ENCODE measurements at places on chromosomes 16 and 17. TPM values are rescaled to one million over a fixed set of nuclear protein-coding genes. Genes with fewer than 3 reads are reported as not detected.

GRCh38 chr16:23121024-23121423, 28.2 kb downstream of the USP31 start:
- no peaks in the 10 kb centered on the region for H3K27me3 ChIP-seq
- no peaks in the 10 kb centered on the region for H3K4me1 ChIP-seq
- no peak overlapping the region for H3K4me3 ChIP-seq
- no peak overlapping the region for H3K27ac ChIP-seq

DNA sequence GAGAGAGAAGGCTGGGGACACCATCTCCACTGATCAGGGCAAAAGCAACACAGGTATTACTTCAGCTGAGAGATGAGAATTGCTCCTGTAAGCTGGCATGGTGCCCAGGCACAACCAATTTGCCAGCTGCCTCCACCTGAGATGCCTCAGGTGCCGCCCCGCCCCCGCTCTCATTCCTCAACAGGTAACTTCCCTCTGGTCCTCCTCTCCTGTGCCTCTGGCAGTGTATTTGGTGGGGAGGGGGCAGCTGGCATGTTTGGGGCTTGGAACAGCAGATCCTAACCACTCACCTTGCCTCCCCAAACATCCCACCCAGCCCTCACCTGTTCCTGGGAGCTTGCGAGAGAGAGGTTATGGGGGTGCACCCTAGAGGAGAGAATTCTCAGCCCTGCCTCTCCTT, 2.9 kb upstream of the SRCIN1 start:
- H3K27ac ChIP-seq: no peak overlapping the region
- DNase-seq: no peak
- H3K36me3 ChIP-seq: no peaks in the 10 kb centered on the region
- no peak overlapping the region for H3K4me3 ChIP-seq
- peaks cover 17% of the 10 kb centered on the region for H3K4me1 ChIP-seq

DNA sequence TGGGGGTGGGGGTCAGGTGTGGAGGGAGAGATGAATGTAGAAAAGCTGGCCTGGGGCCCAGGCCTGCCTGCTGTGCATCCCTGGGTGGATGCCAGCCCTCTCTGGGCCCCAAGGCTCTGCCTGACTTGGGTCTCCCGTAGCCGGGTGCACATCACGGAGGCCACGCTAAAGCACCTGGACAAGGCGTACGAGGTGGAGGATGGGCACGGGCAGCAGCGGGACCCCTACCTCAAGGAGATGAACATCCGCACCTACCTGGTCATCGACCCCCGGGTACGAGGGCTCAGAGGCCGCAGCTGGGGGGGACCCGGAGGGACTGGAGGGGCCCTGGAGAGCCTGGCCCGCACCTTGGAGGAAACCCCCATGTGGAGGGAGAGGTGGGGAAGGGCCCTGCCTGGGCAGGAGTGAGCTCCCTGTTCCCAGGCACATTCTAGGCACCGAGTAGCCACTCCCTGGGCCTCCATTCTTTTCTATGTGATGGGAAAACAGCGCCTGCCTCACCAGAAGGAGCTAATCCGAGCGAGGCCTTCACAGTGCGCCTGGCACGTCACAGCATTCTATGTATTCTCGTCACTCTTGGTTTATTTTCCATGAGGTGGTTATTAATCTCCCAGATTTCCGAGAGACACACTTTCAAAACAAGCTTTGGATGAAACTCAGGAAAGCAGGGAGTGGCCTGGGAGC, 34.7 kb downstream of the ADCY7 start:
- no peaks in the 10 kb centered on the region for H3K4me1 ChIP-seq
- DNase-seq: no peak
- H3K4me3 ChIP-seq: no peak overlapping the region
- no peaks in the 10 kb centered on the region for H3K27me3 ChIP-seq

TMED6 gene
- polyA plus RNA-seq: not detected

CORO7 gene
- polyA plus RNA-seq: 55.3 TPM
